ENCODE measurements at places on chromosomes 2 and 18. TPM values are rescaled to one million over a fixed set of nuclear protein-coding genes. Genes with fewer than 3 reads are reported as not detected.

- no peaks in the 10 kb centered on the region for H3K36me3 ChIP-seq
- no peaks in the 10 kb centered on the region for H3K4me1 ChIP-seq
- peaks cover 2% of the 10 kb centered on the region for H3K27me3 ChIP-seq
- H3K4me3 ChIP-seq = no peak overlapping the region
- no peak for DNase-seq
Measured at GRCh38 chr2:161991991-161992390, 82.0 kb downstream of the DPP4 start.

GRCh38 chr2:199983534-199983933, 28.2 kb downstream of the MAIP1 start:
- DNase-seq = no peak
- H3K27me3 ChIP-seq = no peaks in the 10 kb centered on the region
- no peaks in the 10 kb centered on the region for H3K4me1 ChIP-seq
- no peaks in the 10 kb centered on the region for H3K36me3 ChIP-seq

DNA sequence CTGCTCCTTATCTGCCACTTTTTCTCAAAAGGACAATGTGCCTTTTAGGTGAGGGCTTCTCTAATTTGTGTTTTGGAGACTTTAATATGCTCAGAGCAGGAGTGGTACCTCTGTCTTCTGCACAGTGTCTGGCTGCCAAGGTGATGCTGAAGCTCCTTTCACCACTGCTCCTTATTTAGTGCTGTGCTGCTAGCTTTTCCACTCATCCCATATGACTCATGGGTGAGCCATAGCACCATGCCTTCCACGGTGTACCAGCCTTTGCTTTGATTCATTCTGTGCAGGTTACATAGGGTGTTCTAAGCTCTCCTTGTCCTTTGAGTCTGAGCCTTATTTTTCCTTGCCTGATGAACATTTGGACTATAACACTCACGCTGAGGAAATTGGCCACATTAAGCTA, 202.4 kb downstream of the ARL6IP6 start:
- H3K36me3 ChIP-seq = no peaks in the 10 kb centered on the region
- H3K27me3 ChIP-seq = no peaks in the 10 kb centered on the region
- H3K4me1 ChIP-seq = no peaks in the 10 kb centered on the region

- H3K4me3 ChIP-seq = no peak overlapping the region
- no peak for DNase-seq
- no peaks in the 10 kb centered on the region for H3K4me1 ChIP-seq
- H3K36me3 ChIP-seq = no peaks in the 10 kb centered on the region
- H3K27me3 ChIP-seq = no peaks in the 10 kb centered on the region
Measured at GRCh38 chr2:155372969-155373368, 674.5 kb downstream of the KCNJ3 start.

- no peak for DNase-seq
- H3K4me1 ChIP-seq = peaks cover 4% of the 10 kb centered on the region
- no peaks in the 10 kb centered on the region for H3K27me3 ChIP-seq
- H3K4me3 ChIP-seq = no peak overlapping the region
Measured at GRCh38 chr2:202609381-202610145, 25.2 kb upstream of the FAM117B start.

GRCh38 chr2:76247006-76247405, 536.3 kb upstream of the GCFC2 start:
- H3K36me3 ChIP-seq = no peaks in the 10 kb centered on the region
- H3K27me3 ChIP-seq = no peaks in the 10 kb centered on the region
- H3K4me3 ChIP-seq = no peak overlapping the region
- no peak for DNase-seq

DNA sequence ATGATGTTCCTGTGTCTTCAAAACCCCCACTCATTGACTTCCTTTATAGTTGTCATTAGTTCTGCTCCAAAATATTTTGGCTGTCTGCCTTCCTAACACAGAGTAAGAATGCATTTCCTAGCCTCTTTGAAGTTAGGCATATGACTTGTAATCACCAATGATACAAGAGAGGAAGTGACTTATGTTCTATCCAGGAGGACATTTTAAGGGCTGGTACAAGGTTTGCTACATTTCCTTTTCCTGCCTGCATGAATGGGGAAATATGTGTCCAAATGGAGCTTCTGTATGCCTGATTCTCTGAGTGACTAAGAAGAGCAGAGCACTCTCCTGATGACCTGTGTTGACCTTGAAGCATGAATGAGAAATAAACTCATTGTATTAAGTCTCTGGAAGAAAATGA, 115.1 kb downstream of the PLCL1 start:
- no peaks in the 10 kb centered on the region for H3K27me3 ChIP-seq
- H3K36me3 ChIP-seq = no peaks in the 10 kb centered on the region
- no peaks in the 10 kb centered on the region for H3K4me1 ChIP-seq
- H3K27ac ChIP-seq = no peak overlapping the region

- H3K4me1 ChIP-seq = no peaks in the 10 kb centered on the region
- no peak overlapping the region for H3K27ac ChIP-seq
- DNase-seq = no peak
- no peaks in the 10 kb centered on the region for H3K27me3 ChIP-seq
- H3K36me3 ChIP-seq = no peaks in the 10 kb centered on the region
Measured at GRCh38 chr2:63654959-63655358, 66.2 kb downstream of the MDH1 start.

The SRD5A2 gene
- not detected for total RNA-seq

The GPR39 gene
- 2.6 TPM for total RNA-seq

The ACMSD gene
- not detected for total RNA-seq

The FAP gene
- total RNA-seq = 21.1 TPM

The GAL3ST2 gene
- not detected for total RNA-seq

The NT5DC4 gene
- not detected for total RNA-seq
